Stimulated activated CD8-positive, alpha-beta memory T cell treated with anti-CD3 and anti-CD28 coated beads, Interleukin-12 subunit alpha, Interleukin-12 subunit beta, amount 100 ng/mL, for 4 hours (primary cell): ENCODE measurements at places on chromosomes 6 and 20.

DNA sequence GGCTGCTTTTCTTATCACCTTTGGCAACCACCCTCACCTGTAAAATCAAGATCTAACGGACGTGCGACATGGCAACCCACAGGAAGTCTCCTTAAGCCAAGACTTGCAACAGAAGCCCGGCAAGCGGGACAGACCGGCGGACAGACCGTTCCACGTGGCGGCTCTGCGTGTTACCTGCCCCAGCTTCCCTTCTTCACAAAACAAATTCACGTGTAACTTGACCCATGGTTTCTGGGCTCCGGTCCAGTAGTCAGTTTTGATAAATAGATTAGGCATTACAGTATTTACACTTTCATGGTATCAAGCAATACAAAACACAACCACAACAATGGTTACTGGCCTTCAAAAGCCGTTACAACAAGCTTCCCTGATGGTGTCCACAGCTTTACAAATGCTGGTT is 133.8 kb downstream of the PRND start:
- no peak for DNase-seq

GRCh38 chr6:148470606-148471465 is 128.2 kb downstream of the SASH1 start:
- no peak for DNase-seq

GRCh38 chr6:1636272-1636825 is 26.6 kb downstream of the FOXC1 start:
- DNase-seq = no peak

DNA sequence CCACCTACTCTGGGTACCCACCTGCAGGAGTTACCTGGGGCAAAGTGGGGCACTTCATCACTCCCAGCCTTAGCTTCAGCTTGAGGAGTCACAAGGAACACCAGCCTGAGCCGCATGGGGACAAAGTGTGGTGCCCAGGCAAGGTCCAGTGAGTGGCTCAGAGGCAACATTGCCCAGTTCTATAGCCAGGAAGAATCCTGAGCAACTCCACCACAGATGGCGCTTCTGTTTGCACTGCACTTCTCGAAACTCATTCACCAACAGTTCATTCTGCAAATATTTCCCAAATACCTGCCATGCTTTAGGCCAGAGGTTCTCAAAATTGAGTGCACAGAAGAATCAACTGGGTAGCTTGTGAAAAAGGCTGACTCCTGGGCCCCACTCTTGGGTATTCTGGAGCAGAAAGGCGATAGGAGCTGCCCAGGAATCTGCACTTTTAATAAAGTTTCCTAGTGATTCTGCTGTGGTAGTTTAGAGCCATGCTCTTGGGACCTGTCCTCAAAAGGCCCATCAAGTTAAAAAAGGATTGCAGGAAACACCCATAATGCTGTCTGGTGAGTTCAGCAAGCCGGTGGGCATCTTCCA is 83.1 kb downstream of the VEGFA start:
- DNase-seq = no peak
